Pons (tissue), 1 donor: ENCODE measurements at places on chromosomes 6 and 20.

DNA sequence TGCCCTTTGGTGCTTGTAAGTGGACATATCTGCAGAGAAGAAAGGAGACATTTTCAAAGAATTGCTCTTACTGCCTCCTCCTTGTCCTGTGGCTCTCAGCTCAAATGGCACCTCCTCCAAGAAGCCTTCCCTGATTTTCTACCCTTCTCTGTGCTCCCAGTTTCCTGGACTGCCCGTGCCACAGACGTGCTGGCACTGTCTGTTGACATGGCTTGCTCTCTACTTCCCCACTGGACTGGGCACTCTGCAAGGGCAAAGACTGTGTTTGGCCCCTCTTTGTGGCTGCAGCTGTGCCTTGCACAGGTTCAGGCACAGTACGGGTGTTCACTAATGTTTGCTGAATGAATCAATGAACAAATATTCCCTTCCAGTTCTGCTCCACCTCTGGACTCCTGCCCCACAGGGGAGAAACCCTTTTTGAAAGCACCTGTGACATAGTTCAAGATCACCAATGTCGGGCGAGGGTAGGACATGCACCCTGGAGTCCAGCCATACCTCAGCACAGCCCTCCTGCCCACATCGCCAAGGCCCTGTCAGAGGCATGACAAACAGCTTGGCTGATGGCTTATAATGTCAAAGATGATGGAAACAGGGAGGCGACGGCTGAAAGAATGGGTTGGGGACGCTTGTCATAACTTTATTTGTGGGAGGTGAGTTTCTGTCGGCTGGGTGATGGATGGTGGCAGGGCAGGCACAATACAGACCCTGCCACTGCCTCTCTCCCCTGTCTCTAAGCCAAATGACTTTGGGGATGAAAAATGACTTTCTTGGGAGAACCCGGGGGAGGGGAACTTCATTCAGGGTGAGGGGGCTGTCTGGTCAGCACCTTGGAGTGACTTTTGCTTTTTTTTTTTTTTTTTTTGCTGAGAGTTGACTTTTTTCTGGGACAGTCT is 15.6 kb upstream of the CTNNBL1 start:
- DNase-seq, result no peak

- DNase-seq, result no peak
These were observed 152.3 kb upstream of the THEMIS start for GRCh38 chr6:128053109-128053508.

DNA sequence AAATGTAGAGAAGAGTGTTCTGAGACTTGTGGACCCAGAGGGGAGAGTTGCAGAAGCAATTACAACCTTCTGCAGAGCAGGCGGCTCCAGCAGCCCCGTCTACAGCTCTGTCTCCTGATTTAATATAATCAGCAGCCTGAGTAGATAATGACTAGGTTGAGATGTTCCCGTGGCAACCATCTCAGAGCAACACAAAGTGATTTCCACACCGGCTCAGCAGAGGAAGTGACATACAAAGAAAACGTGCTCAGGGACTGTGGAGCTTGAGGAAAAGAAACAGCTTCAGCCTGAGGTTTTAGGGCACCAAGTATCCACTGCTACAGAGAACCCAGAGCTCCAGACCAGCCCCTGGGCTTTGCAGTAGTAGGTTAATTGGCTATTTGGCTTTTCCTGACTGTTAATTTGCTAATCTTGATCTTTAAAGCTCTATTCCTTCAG is 136.4 kb downstream of the MTFR2 start:
- no peak for DNase-seq

DNA sequence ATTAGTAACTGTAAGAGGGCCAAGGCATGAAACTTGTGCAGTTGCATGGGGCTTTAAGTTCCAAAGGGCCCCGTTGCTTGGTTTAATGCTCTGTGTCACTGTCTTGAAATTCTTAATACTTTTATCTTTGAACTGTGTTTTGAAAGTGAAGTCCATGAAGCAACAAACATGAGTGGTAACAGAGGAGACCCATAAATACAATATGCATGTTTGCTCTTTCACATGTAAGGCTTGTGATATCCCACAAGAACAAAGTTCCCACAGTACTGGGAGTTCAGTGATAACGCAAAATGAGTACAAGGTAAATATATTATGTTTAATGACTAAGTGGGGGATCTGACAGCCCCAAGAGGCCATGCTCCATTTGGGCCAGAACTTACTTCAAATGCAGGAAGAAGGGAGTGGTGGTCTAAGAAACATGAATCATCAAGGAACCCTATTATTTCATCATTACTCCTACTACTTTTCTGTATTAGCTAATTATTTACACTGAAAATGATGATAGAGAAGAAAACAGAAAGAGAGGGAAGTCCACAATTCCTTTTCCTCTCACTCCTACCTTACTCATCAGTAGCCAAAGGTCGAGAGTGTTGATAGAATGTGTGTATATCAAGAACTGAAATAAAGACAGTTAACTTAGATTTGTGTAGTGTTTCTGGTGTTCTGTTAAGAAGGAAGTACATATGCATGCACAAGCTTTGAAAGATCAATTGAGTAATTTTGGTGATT is 157.3 kb downstream of the PHF3 start:
- no peak for DNase-seq

GRCh38 chr20:12409501-12409900 is 491.8 kb downstream of the BTBD3 start:
- no peak for DNase-seq

DNA sequence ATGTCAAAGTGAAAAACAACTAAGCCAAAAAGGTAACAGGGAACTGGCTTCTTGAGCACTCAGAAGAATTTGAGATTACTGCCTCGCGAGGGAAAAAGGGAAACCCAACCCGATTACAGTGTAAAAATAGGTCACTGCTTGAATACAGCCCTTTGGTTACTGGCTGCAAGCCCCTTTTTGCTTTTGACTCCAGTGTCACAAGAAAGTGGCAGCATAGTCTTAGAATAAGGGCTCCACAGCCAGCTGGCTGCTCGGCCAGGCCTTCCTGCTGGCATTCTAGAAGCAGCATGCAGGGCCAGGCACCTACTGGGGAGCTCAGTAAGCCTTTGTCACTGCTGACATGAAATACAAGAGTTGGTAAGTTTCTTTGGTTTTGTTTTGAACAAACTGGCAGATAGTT is 83.0 kb downstream of the ZHX3 start:
- peak; percentile 92 for DNase-seq

- DNase-seq, result no peak
These were observed 1.1 kb upstream of the BNIP5 start for GRCh38 chr6:36337814-36338213.
